Thoracic aorta (tissue), 2 donors: ENCODE measurements at places on chromosomes 2 and 18.

DNA sequence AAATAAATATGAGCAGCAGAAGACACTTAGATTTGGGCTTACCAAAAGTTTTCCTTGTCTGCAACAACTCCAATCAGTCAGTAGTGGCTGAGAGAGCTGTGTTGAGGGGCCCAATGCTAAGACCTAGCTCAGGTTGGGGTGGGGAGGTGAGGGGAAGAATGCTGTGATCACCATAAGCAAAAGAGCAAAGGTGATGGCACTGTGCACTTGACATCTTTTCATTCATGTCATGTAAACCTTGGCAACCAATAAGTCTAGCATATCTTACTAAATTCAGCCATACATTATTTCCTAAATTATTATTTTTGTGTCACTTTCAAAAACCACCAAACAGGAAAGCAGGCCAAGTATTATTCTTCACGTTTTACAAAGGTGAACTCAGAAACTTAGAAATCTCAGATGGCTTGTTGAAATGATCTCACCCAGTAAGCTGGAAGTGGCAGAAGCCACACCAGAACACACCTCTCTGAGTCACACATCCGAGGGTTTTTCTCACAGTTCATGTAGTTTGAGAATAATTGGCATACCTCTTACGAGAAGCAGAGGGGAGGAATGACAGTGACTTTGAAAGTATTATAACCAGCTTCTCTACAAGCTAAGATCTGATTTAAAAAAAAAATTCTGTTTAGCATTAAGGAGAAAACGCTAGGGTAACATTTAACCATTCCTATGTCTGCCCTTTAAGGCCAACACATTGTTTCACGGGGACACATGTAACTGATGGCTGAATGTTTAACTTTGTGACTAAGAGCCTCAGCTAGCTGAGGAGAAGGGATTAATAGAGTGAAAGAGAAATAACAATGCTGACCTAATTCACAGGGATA, 43.3 kb upstream of the SETBP1 start:
- no peak for DNase-seq

- DNase-seq = no peak
Measured at GRCh38 chr2:192004188-192004963, 157.5 kb upstream of the CAVIN2 start.

DNA sequence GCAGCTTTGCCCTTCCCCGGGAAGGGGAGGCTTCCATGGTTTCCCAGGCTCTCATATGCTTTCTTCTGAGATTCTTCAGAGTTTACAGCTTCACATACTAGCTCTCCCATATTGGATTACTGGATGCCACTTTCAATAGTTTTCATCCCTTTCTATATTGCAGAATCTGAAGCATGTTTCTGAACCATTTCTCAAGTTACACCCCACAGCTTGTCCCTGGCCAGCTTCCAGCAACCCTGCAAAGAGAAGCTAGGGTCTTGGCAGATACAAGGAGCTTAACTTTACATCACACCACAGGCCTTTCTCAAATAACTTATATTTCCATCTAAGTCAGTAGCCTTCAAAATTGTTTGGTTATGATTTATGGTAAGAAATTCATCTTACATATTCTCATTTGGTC, 39.6 kb downstream of the LHCGR start:
- no peak for DNase-seq

- no peak for DNase-seq
Measured at GRCh38 chr2:160043265-160043664, 19.1 kb downstream of the PLA2R1 start.

- no peak for DNase-seq
Measured at GRCh38 chr2:2181493-2181892, 149.6 kb downstream of the MYT1L start.

GRCh38 chr18:6928359-6928758, 189.2 kb downstream of the LAMA1 start:
- no peak for DNase-seq

- no peak for DNase-seq
Measured at GRCh38 chr2:220309215-220309614, 681.8 kb downstream of the SLC4A3 start.

DNA sequence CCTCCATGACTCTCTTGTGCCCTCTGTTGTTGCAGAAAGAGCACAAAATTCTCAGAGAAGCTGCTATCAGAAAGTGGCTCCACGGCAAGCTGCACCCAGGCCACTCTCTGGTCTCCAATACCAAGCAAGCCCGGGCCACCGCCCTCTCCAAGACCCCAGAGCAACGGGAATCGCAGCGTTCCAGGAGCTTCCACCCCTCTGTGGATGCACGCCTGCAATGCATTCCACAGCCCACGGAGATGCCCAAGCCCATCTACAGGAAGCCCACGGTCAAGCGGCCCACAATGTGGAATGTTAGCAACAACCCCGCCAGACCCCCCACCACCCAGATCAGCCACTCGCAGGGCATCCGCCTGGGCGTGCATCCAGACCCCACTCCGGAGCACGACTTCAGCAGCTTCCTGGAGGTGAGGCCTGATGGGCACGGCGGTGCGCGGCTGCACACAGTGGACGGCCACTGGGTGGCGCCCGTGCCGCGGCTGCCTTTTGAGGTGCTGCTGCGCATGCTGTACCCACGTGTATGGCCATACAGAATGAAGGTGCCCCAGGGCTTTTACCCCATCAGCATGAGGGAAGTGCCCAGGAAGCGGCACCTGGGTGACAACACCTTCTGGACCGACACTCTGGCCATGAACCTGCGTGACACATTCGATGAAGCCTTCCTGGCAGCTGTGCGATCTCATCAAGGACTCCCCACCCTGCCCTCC, 6.3 kb downstream of the ANKRD53 start:
- no peak for DNase-seq

DNA sequence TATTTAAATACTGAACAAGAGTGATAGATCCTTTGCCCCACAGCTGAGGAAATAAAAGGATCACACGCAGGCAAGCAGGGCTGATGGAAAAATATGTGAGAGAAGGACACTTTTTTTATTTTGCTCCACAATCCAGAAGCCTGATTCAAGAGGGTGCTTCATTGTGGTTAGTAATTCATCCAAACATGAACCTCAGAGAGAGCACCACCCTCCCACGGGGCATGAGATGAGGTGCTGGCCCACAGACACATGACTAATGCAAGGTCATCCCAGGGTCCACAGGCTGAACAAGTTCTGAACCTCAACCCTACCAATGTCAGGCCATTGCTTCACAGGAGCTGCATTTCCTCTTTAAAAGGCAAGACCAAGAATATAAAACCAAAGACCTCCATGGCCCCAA, 239.6 kb downstream of the MREG start:
- peak; percentile 42 for DNase-seq

DNA sequence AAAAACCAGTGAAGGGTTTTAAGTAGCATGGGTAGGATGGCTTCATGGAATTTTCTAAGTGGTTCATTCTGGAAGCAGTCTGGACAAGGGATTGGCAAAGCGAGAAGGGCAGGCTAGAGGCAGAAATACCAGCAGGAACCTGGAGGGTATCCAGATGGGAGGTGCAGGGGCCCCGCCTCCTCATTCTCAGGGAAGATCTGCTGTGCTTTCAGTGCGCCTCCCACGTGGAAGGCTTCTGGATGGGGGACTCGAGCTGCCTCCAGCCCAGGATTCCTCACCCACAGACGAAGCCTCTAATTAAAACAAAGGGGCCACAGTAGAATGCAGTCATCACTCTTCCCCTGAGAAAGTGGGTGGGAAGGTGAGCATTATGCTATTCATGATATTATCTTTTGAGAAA, 79.8 kb downstream of the VSNL1 start:
- no peak for DNase-seq

DNA sequence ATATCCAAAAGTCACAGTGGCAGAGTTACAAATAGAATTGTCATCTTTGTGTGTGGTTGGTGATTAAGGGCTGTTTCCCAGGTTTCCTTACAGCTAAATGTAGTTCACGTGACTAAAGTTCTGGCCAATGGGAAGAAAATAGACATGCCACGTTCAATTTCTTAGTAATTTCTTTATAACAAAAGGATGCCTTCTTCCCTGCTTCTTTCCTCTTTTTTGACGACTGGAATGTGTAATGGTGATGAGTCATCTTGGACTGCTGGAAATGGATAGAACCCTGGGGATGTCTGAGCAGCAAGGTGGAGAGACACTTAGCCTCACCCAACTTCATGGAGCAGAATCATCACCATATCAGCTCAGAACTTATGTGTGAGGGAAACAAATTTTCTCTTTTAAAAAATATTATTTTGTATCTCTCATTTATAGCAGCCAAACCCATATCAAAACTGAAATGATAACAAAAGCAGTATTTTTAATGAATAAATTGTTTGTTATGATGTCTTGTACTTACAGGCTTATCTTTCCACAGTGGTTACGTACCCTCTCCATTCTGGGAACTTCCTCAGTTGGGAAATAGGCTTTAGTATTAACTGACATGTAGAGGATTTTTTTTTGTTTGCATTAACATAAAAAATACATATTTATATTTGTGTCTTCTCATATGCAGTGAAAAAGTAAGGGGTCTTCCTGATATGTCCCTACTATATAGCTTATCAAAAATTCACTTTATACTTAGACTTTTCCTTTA, 91.1 kb upstream of the CDH2 start:
- no peak for DNase-seq

DNA sequence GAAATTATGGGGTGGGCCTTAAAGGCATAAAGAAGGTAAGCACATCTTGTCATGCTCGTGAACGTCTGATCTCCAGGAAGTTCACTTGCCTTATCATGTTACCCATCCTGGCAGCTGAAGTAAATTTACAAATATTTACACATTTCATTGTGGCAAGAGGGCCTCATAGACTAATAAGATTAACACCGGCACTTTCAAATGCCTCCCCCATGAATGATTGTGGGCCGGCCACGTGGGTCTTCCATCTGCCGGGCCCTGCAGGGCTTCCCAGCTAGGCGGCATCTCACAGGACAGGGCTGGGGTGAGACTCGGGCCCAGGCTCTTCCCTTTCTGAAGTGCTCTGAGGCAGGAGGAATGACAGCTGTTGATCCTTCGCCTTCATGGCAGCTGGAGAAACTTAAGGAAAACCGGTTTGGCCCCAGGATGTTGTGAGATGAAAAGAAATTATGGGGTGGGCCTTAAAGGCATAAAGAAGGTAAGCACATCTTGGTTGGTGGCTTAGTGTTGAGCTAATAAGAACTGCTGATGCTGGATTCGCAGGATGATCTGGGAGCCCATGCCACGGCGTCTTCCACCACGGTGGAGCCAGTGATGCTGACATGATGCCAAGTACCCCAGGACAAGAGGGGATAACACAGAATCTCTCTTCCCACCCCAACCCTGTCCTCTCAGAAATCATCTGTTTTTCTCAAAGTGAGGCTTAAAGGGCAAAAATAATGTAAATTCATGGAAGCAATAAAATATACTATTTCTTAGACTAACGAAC, 176.3 kb downstream of the SEPTIN10 start:
- DNase-seq = no peak

DNA sequence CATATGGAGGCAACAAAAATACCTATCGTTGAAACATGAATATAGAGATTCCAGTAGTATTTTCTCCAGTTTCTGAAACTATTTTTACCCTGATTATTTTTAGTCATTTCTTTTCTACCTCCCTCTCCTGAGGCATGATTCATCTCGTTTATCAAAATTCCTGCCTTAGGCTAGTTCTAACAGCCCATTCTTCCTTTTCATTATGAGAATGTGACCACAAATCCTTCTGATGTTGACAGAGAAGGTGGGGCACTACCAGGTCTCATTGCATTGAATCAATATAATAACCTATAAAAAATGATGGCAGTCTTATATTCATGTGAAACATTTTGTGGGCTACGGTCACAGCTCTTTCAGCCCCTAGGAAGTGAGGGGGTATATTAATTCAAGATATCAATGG, 406.5 kb upstream of the UBE2E3 start:
- DNase-seq = no peak

- DNase-seq = no peak
Measured at GRCh38 chr2:174217869-174218268, 30.5 kb downstream of the OLA1 start.

- no peak for DNase-seq
Measured at GRCh38 chr2:144097440-144098225, 422.3 kb downstream of the ZEB2 start.

DNA sequence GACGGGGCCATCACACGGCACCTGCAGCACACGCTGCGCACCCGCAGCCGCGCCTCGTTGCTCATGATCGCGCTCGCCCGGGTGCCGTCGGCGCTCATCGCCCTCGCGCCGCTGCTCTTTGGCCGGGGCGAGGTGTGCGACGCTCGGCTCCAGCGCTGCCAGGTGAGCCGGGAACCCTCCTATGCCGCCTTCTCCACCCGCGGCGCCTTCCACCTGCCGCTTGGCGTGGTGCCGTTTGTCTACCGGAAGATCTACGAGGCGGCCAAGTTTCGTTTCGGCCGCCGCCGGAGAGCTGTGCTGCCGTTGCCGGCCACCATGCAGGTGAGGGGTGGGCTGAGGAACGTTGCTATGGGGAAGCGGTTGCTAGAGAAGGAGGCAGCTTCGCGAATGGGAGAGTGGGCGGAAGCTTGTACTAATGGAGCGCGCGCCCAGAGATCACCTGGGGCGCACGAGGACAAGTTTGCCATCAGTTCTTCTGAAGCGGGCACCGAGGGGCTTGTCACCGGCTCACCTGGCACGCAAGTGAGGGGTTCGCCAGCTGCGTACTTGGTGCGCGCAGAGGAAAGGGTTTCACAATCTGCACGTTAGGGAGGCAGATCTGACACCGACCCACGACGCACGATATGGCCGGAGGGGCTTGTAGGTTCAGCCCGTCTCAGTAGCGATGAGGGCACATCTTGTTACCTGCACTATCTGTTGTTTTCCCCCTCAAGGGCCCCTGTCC, 45.6 kb downstream of the DDX18 start:
- DNase-seq = no peak
